Neuronal stem cell (in vitro differentiated cells): ENCODE measurements at places on chromosomes 16 and 17.
A peak's percentile ranks its signal among the peaks of the same experiment; 100 is the strongest.

DNA sequence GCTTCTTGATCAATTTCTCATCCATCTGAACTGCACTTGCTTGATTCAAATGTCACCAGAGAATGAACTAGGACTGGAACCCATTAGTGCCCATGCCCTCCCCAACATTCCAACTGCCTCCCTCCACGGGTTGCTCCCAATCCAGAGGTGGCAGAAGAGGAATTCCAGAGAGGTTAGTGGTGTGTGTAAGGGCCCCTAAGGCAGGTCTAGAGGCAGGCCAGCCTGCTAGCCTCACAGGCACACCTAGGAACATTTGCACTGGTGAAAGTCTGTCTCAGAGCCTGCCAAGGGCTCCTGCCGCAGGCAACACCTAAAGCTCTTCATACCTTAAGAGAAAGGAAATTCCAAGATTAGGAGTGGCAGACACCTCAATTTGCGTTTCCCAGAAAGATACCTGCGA is 21.2 kb upstream of the CMTM4 start:
- H3K4me1 ChIP-seq = no peaks in the 10 kb centered on the region
- peak overlapping the region; percentile 5 for H3K27ac ChIP-seq
- peaks cover 5% of the 10 kb centered on the region for H3K36me3 ChIP-seq
- no peaks in the 10 kb centered on the region for H3K27me3 ChIP-seq
- no peak for DNase-seq

DNA sequence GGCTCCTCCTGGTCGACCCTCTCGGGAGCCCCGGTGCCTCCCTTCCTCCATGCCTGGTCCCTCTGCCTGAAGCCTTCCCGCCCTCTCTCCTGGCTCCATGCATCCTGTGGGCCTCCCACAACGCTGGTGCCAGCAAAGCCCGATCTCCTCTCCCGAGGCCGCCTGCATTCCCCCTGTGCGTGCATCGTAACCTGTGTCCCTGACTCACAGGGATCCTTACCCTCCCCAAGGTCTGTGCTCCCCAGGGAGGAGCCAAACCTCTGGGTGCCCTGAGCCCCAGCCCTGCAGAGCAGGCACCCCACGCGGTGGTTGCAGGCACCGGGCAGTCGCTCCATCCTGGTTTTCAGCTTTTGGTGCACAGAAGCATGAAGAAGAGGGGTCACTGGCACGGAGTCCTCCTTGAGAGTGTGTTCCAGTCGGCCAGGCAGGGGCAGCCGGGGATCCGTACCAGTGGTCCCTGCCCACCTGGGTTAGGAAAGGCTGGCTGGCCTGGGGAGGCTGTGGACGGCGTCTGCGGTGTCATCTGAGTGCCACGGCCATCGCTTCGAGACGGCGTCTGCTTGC is 1.8 kb upstream of the ENPP7 start:
- H3K4me1 ChIP-seq = peaks cover 1% of the 10 kb centered on the region
- H3K27me3 ChIP-seq = no peaks in the 10 kb centered on the region
- H3K36me3 ChIP-seq = no peaks in the 10 kb centered on the region
- no peak for DNase-seq

- no peak overlapping the region for H3K4me3 ChIP-seq
- no peaks in the 10 kb centered on the region for H3K27me3 ChIP-seq
- H3K4me1 ChIP-seq = no peaks in the 10 kb centered on the region
- no peak for DNase-seq
Observed at GRCh38 chr17:32904891-32905290, 23.1 kb upstream of the TMEM98 start.

DNA sequence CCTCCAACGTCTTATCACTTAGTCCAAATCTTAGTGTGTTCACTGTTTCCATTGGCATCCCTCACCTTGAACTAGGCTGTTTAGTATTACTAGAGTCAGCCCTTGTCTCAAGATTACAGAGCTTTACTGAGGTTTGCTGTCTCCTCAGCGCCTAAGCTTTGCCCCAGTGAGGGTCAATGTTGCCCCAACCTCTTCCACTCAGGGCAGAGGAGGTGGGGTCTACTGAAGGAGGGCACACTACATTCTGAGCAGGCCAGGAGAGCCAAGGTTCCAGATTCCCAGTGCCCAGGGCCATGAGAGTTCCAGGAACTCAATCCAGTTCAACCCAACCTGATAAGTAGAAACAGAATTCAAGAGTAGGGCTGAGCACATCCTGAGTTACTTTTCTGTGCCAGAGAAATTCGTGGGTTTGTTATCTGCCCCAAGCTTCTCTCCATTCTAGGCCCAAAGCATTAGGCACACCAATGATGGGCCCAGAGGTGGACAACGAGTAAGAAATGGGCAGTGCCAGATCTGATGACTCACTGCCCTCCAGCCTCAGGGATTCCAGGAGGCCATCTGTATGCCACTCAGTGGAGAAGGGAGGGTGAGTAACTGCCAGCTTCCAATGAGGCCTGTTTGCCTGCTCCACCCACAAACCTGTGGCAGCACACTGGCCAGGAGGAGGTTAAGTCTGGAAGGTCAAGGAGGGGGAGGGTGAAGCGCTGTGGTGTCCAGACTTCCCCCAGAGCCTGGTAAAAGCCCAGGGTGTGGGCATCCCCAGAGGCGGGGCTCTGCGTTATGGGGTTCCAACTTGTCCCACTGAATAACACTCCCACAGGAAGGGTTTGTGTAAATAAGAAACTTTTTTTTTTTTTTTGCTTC is 8.2 kb downstream of the TUBG2 start:
- no peaks in the 10 kb centered on the region for H3K4me1 ChIP-seq
- H3K27me3 ChIP-seq = peaks cover 19% of the 10 kb centered on the region
- H3K4me3 ChIP-seq = no peak overlapping the region
- H3K27ac ChIP-seq = no peak overlapping the region
- peaks cover 8% of the 10 kb centered on the region for H3K36me3 ChIP-seq
- no peak for DNase-seq

DNA sequence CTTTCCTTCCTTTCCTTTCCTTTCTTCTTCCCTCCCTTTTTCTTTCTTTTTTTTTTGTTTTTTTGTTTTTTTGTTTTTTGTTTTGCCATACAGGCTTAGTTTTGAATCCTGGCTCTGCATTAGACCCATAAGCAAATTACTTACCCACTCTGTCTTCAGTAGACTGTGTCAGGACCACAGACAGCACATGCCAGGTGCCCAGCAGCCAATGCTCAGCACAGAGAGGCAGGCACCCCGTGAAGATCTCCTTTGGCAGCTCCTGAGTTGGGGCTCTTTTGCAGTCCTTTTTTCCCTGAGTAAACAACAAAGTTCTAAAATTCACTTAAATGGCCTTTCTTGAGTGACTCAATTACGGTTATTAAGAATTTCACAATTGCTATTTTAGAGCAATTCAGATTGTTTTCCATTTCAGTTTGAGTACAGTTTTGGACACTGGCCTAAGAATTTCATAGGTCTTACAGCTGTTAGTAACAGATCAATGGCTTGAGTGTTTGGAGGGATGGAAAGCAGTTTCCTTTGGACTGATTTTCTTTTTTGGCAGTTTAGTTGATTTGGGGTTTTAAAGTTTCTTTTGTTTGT is 26.2 kb upstream of the SLC5A11 start:
- H3K4me1 ChIP-seq = no peaks in the 10 kb centered on the region
- no peak overlapping the region for H3K27ac ChIP-seq
- no peak for DNase-seq
- no peak overlapping the region for H3K4me3 ChIP-seq
- H3K36me3 ChIP-seq = peaks cover 56% of the 10 kb centered on the region

- H3K4me1 ChIP-seq = peaks cover 51% of the 10 kb centered on the region
- H3K4me3 ChIP-seq = no peak overlapping the region
- peaks cover 11% of the 10 kb centered on the region for H3K27me3 ChIP-seq
- no peaks in the 10 kb centered on the region for H3K36me3 ChIP-seq
Observed at GRCh38 chr16:67391424-67392300, 1.6 kb downstream of the TPPP3 start.

GRCh38 chr16:87345726-87346424 is 28.7 kb upstream of the C16orf95 start:
- H3K27ac ChIP-seq = peak overlapping the region; percentile 28
- no peaks in the 10 kb centered on the region for H3K27me3 ChIP-seq
- no peak for DNase-seq
- H3K36me3 ChIP-seq = peaks cover 34% of the 10 kb centered on the region

- no peak overlapping the region for H3K4me3 ChIP-seq
- H3K27me3 ChIP-seq = peaks cover 37% of the 10 kb centered on the region
- no peak for DNase-seq
- H3K36me3 ChIP-seq = no peaks in the 10 kb centered on the region
Observed at GRCh38 chr16:68781784-68782183, 44.7 kb downstream of the CDH1 start.

DNA sequence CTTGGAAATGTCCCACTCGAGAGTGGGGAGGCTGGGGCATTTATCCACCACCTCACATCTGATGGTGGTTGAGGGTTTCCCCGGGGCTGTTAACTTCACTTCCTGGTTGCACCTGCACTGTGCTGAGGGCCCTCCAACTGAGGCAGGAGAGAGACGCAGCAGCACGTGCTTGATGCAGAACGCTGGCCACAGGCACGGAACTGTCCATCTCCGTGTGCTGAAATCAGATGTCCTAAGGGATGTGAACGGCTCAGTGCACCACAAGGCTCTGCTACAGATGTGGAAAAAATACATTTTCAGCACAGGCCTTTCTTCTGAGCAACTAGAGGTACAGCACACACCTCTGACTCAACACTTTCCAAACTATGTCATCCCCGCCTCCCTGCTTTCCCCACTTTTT is 114.8 kb upstream of the C16orf82 start:
- no peaks in the 10 kb centered on the region for H3K4me1 ChIP-seq
- DNase-seq = no peak
- H3K27me3 ChIP-seq = no peaks in the 10 kb centered on the region
- no peak overlapping the region for H3K27ac ChIP-seq
- no peak overlapping the region for H3K4me3 ChIP-seq

DNA sequence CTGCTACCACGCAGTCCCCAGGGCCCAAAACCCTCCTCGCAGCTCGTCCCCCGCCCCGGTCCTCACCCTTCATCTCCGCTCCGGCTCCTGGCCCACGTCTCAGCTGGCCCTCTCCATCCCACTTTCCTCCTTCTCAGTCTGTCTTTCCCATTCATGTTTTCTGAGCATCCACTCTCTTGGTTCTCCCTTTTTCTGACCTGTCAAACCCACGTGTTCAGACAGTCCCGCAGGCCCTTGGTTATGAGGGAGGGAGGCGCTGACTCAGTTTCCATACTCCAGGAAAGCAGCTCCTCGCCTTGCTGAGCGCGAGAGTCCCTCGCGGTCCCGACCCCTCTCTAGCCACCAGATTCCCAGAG is 392 bp upstream of the HID1 start:
- H3K27me3 ChIP-seq = peaks cover 2% of the 10 kb centered on the region
- DNase-seq = no peak
- H3K4me3 ChIP-seq = peak overlapping the region; percentile 76
- H3K4me1 ChIP-seq = peaks cover 5% of the 10 kb centered on the region
- no peaks in the 10 kb centered on the region for H3K36me3 ChIP-seq

DNA sequence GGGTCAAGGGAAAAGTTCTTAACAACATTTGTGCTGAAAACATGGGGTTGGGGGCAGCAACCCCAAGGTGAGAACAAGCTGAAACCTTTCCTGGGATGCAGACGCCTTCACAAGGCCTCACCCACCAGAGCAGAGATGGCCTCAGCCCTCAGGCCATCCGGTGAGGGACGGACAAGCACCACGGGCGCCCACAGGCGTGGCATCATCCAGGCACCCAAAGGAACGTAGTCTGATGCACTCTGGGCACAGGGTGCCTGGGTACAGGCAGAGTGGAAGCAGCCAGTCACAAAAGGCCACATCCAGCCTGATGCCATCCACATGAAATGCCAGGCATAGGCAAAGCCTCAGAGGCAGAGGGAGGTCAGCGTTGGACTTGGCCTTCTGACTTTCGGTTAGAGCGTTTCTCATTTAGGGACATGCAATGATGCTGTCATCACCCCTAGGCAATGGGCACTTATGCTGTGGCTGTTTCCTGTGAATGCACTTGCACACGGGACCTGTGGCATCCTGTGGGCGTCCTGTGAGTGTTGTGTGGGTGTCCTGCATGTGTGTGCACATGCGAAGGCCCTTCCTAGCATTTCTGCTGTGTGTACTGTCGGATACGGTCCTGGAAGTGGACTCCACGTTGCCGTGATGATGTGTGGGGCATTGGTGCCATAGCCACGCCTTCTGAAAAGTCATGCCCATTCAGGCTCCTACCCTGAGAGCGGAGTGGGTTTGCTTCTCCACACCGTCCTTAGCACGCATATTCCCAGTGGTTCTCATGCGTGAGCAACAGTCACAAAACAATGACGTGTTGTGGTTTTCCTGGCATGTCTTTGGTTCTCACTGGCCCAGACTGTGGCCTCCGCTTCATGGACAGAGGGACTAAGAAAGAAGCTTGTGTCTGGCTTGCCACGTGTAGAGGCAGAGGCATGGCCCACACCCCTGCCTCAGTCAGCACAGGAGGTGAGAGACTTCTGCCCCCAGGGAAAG is 52.7 kb upstream of the ZNF469 start:
- peaks cover 6% of the 10 kb centered on the region for H3K27me3 ChIP-seq
- no peak overlapping the region for H3K4me3 ChIP-seq
- H3K4me1 ChIP-seq = no peaks in the 10 kb centered on the region
- no peak overlapping the region for H3K27ac ChIP-seq

DNA sequence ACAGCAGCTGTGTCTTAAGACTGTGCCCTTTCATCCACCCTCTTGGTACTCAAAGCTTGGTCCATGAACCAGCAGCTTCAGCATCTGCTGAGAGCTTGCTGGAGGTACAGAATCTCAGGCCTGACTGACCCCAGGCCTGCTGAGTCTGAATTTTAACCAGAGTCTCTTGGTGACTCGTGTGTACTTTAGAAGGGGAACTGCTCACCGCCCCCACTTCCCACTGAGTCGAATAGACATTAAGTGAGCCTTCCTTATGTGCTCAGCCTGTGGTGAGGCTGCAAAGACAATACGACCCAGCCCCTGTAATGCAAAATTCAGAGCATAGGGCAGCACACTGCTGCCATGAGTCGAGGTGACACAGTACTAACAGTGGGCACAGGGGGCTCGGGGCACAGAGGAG is 662.8 kb downstream of the WWOX start:
- H3K27ac ChIP-seq = no peak overlapping the region
- DNase-seq = no peak
- H3K27me3 ChIP-seq = no peaks in the 10 kb centered on the region
- no peaks in the 10 kb centered on the region for H3K36me3 ChIP-seq
- no peak overlapping the region for H3K4me3 ChIP-seq
- peaks cover 11% of the 10 kb centered on the region for H3K4me1 ChIP-seq

GRCh38 chr16:68272507-68273209 is 8.3 kb downstream of the SLC7A6 start:
- H3K36me3 ChIP-seq = peaks cover 10% of the 10 kb centered on the region
- peaks cover 3% of the 10 kb centered on the region for H3K4me1 ChIP-seq
- H3K27me3 ChIP-seq = no peaks in the 10 kb centered on the region

- no peaks in the 10 kb centered on the region for H3K27me3 ChIP-seq
- H3K4me1 ChIP-seq = peaks cover 2% of the 10 kb centered on the region
- DNase-seq = no peak
Observed at GRCh38 chr16:10969615-10970014, 25.3 kb downstream of the CLEC16A start.

DNA sequence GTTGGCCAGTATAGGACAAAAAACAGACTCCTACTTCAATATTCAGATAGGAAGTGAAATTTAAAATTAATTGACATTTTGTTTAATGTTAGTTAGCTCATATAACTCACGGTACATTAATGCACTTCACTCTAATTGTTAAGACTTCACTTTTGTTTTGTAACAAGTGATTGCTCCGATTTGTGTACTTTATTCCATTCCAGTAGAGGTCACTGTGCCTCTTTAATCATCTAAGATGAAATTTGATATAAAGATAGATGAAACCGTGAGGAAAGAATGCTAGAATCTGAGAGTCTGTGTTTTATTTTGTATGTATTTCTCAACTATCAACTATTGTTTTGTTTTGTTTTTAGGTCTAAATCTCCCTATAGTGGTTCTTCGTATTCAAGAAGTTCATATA is 29.0 kb downstream of the RBBP6 start:
- H3K4me3 ChIP-seq = no peak overlapping the region
- DNase-seq = no peak
- no peak overlapping the region for H3K27ac ChIP-seq
- no peaks in the 10 kb centered on the region for H3K4me1 ChIP-seq
